Thyroid gland (tissue), 4 donors: ENCODE measurements at places on chromosomes 2 and 18.

DNA sequence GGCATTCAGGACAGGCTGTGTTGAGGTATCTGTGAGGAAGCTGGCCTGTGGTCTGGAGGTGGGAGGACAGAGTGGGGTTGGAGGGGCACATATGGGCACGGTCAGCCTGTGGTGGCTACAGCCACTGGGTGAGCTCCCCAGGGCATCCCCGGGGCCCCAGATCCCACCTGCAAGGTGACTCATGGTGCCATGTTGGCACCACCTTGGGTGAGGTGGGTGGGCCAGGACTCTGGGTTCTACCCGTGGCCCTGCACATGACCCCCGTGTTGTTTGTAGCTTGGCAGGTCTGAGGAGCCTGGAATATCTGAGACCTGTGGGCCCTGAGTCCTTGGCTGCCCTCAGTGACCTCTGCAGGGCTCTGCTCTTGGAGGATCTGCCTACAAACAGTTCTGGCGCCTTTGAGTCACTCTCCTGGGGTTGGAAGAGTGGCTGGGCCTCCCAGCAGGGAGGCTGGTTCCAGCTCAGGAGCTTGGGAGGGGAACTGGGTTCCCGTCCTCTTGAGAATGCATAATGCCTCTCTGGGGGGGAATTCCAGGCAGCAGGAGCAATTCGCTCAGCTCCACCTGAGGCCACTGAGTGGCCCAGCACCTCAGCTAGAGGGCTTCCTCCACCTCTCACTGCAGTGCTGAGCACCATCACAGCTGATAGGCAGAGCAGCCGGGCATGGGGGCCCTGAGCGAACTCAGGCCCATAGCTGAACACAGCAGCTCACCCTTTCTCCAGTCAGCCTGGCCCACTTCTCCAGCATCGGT lies 105.1 kb downstream of the DYSF start:
- peak; percentile 90 for DNase-seq

GRCh38 chr18:11261486-11261885 lies 112.1 kb upstream of the PIEZO2 start:
- no peak for DNase-seq

- peak; percentile 31 for DNase-seq
These were observed 19.0 kb downstream of the RPL37A start for GRCh38 chr2:216517447-216518225.

- DNase-seq, result no peak
These were observed 95.9 kb upstream of the HDAC4 start for GRCh38 chr2:239496700-239497099.

- DNase-seq, result no peak
These were observed 105.4 kb downstream of the SP100 start for GRCh38 chr2:230521386-230521785.

GRCh38 chr18:78995740-78996395 lies 16.2 kb downstream of the SALL3 start:
- peak; percentile 73 for DNase-seq

- DNase-seq, result no peak
These were observed 112.2 kb downstream of the TRIB2 start for GRCh38 chr2:12828980-12829379.

- no peak for DNase-seq
These were observed 108.8 kb downstream of the FMNL2 start for GRCh38 chr2:152443771-152444170.

DNA sequence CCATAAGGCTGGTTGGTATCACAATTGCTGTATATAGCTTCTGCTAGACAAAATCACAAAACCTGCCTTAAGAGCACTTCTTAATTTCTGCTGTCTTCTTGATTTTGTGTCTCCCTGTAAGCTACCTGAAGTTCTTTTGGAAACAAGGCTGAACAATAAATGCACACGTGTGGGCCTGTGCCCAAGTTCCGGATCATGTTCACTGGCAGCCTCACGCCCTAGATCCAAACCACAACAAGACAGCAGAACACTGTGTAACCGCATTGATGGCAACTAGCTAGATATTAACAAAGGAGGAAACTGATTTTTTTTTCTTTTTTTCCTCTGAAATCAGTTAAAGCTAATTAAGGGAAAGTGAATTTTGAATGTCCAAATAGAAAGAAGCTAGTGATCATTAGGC lies 81.5 kb upstream of the LYPD6B start:
- no peak for DNase-seq

- DNase-seq, result no peak
These were observed 86.4 kb downstream of the XRCC5 start for GRCh38 chr2:216195565-216196029.

DNA sequence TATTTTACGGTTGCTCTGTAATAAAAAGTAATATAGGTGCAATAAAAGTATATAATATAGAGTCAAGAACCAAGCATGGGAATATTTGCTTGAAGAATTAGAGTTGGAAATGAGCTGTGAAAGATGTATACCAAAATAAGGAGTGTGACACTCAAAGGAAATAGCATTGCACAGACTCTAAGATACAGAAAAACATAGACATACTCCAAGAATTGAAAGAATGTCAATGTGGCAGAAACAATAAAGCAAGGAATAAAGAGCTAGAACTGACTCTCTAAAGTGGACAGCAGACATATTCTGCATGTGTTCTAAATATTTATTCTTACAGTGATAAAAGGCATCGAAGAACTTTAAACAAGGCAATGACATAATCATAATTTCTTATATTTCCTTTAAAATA lies 561.1 kb upstream of the SETBP1 start:
- DNase-seq, result no peak

DNA sequence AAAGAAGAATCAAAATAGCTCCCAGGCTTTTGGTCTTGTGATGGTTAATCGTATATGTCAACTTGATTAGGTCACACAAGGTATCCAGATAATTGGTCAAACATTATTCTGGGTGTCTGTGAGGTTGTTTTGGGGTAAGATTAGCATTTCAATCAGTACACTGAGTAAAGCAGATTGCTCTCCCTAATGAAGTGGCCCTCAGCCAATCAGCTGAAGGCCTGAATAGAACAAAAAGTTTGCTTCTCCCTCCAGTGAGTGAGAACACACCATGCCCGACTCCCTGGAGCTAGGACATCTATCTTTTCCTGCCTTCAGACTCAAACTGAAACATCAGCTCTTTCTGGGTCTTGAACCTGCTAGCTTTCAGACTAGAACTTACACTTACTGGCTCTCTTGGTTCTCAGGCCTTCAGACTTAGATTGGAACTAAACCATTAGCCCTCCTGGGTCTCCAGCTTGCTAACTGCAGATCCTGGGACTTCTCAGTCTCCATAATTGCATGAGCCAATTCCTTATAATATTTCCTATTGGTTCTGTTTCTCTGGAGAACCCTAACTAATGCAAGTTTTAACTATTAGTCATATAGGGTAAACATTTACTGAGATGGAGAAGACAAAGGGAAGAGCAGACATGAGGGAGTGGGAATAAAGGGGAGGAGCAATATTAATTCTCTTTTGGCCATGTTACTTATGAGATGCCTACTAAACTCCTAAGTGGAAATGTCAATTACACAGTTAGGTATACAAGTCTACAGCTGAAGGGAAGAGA lies 25.5 kb downstream of the LNPK start:
- no peak for DNase-seq

DNA sequence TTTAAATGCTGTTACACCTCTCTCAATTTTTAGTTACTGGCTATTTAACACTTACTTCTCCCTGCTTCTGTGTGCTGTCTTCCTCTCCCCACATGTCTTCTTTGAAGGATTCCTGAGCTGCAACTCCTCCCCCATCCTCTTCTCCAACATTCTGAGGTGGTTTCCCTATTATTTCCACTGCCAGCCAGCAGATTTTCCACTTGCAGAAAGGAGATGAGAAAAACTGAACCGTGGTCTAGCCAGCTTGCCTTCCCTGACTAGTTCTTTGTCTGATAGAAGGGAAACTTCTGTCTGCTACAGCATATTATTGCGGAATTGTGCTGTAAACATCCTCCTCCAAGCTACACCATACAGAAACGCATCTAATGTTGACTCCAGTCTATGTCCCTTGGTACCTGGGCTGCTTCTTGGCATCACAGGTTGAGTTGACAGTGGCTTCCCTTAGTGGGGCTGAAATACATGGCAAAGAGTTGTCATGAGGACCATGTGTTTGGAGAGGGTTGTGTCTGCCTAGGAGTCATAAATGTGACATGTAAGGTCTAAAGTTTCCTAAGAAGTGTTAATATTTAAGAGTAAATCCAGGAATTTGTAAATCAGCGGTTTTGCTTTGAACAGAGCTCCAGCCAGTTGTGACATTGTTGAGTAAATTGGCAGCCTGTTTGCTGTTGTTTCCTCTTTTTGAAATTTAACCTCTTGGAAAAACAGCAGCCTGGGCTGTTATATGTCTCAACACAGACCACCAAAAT lies 68.3 kb upstream of the RND3 start:
- no peak for DNase-seq

- DNase-seq, result no peak
These were observed 48.0 kb upstream of the LPIN2 start for GRCh38 chr18:3060667-3061580.

- no peak for DNase-seq
These were observed 107.4 kb upstream of the GLI2 start for GRCh38 chr2:120628248-120628647.
